ENCODE measurements at places on chromosomes 5 and 9. TPM values are rescaled to one million over a fixed set of nuclear protein-coding genes. Genes with fewer than 3 reads are reported as not detected.

DNA sequence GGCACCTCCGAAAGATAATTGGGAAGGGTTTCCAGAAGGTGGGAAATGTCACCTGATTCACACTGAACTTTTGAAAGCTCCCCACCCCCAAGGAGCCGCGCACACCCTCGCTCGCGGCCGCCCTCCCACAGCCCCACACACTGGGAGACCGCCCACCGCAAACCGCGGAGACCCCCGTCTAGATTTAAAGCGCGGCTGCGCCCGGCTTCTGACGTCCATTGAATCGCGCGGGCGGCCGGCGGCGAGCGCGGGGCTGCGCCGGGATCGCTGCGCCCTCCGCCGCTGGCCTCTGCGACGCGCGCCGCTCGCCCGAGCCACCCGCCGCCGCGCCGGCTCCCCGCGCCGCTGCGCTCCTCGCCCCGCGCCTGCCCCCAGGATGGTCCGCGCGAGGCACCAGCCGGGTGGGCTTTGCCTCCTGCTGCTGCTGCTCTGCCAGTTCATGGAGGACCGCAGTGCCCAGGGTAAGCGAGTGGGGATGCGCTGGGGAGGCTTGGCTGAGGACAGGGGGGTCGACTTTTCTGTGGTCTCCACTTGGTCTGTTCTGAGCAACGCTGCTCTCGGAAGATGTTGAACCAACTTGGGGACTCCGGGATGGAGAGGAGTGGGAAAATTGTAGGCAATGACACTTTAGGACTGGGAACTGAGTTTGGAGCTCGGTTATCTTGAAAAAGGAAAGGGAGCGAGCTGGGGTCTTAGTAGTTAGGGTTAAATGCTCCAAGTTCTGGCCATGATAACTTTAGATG lies at the start of gene FST:
FST (plus strand) TSS at position 214 of the 743 bp plus-strand sequence; CDS start at position 377, 163 bp downstream.
- DNase-seq = no peak

GRCh38 chr9:93081081-93081529 lies 14.9 kb upstream of the CARD19 start:
- no peak for DNase-seq

DNA sequence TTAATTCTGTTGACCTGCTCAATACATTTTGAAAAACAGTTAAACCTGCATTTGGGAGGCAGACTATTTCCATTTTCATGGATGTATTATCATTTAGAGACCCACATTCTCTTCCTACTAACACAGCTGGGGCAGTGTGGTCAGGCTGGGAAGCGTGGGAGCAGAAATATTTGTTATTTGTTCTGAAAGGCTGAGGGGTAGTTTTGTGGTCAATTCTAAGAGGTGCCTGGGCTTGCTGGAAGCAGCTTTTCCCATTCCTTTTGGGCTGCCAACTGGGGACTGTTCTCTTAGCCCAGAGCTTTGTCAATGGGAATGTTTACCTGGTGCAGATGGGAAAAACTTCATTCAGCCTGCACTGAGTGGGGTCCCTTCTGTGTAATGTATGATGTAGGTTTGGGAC lies 171.4 kb upstream of the DAP start:
- no peak for DNase-seq

DNA sequence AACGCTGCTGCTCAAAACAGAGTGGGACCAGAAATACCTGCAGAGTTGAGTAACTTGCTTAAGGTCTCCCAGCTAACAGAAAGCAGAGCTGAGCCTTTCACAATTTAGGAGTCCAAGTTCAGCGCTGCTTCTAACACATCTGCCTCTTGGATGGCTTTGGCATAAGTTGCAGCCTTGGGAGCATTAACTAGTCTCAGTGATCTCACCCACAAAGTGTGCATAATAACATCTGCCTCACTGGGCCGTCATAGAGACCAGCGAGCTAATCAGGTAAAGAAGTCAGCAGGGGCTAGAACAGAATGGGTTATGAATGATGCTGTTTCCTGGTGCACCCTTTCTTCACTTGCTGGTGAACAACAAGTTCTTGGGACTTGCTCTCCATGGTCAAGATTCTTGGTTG lies 36.5 kb downstream of the WWC1 start:
- no peak for DNase-seq

HINT2 gene
- polyA plus RNA-seq = 32.0 TPM

ENDOG gene
- 4.5 TPM for polyA plus RNA-seq

PRDM9 gene
- not detected for polyA plus RNA-seq
